ENCODE measurements at places on chromosomes 5 and 9. TPM values are rescaled to one million over a fixed set of nuclear protein-coding genes. Genes with fewer than 3 reads are reported as not detected.

Gene PCDHB9
- total RNA-seq = 4.2 TPM

Gene GHR
- total RNA-seq = 3.6 TPM

Gene CENPK
- total RNA-seq = 34.6 TPM

GRCh38 chr5:153099328-153099727 is 391.1 kb upstream of the GRIA1 start:
- no peaks in the 10 kb centered on the region for H3K4me1 ChIP-seq
- no peaks in the 10 kb centered on the region for H3K27me3 ChIP-seq
- no peak overlapping the region for H3K4me3 ChIP-seq
- no peaks in the 10 kb centered on the region for H3K36me3 ChIP-seq
- H3K27ac ChIP-seq = no peak overlapping the region
- DNase-seq = no peak

GRCh38 chr9:129256959-129257713 is 79.1 kb upstream of the IER5L start:
- no peaks in the 10 kb centered on the region for H3K36me3 ChIP-seq
- peak overlapping the region; percentile 43 for H3K27ac ChIP-seq
- no peaks in the 10 kb centered on the region for H3K4me1 ChIP-seq
- H3K4me3 ChIP-seq = no peak overlapping the region
- DNase-seq = no peak
- H3K27me3 ChIP-seq = no peaks in the 10 kb centered on the region

DNA sequence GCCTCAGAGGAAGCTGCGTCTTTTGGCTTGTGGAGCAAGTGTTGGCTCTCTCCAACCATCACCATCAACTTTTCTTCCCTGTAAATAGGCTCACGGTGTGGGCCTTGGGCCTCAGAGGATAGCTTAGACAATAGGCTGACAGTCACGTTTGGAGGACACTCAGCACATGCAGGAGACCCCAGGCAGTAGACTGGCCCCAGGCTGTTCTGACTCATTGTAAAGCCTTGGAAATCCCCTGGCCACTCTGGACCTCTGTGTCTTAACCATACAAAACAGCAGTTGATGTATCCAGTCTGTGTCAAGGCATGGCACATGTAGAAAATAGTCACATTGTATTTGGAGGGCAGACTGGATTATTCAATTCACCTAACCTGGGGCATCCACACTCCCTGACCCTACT is 18.6 kb downstream of the CD74 start:
- H3K27me3 ChIP-seq = no peaks in the 10 kb centered on the region
- H3K27ac ChIP-seq = no peak overlapping the region
- H3K4me1 ChIP-seq = no peaks in the 10 kb centered on the region
- no peak overlapping the region for H3K4me3 ChIP-seq
- no peak for DNase-seq

DNA sequence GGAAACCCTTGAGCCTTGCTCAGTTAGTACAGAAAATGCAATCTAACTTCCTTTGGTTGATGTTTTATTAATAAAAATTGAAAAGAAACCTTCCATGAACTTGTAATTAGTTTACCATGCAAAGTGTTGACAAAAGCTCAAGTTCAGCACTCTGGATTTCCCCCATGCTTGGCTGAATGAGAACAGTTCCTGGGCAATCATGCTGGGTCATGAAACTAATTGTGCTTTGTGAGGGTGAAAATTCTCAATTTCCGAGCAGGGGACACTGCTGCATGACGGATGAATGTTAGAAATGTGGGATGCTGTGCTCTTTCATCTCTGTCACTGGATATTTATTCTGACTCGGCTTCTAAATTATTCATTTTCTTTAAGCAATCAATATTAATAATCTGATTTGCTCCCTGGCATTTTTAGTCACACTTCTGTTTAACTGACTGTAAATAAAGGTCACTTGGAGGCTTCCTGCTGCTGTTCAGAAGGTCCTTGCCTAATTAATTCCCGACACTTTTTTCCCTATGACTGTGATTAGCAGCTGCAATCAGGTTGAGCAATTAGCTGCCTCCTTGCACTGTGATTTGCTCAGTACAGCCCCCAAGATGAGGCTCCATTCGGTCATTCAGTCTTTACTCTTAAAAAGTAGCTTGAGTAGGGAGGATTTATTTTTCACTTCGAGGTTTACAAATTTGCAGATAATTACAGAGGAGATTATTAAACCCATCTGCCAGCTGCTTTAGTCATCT is 678.1 kb upstream of the ZNF608 start:
- H3K27ac ChIP-seq = no peak overlapping the region
- H3K27me3 ChIP-seq = no peaks in the 10 kb centered on the region
- DNase-seq = no peak
- no peaks in the 10 kb centered on the region for H3K36me3 ChIP-seq
- H3K4me3 ChIP-seq = no peak overlapping the region

GRCh38 chr9:90991953-90992352 is 190.3 kb downstream of the SYK start:
- H3K27me3 ChIP-seq = no peaks in the 10 kb centered on the region
- H3K4me1 ChIP-seq = no peaks in the 10 kb centered on the region
- H3K27ac ChIP-seq = no peak overlapping the region
- no peaks in the 10 kb centered on the region for H3K36me3 ChIP-seq

DNA sequence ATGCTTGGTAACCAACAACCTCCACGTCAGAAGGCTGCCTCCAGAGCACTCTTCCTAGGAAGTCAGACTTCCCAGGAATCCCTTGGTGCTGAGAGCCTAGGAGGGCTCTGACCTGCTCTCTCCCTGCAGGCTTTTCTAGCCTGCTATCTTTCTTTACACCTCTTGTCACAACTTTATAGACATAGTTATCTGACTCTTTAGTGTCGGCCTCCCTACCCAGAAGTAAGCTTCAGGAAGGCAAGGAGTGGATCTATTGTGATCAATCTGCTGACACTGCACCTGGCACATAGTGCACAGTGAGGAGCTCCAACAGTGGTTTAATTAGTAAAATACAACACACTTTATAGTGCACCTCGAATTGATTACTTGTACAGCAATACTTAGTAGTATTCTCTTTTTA is 2.3 kb downstream of the AFAP1L1 start:
- DNase-seq = no peak
- H3K27me3 ChIP-seq = no peaks in the 10 kb centered on the region
- peak overlapping the region; percentile 76 for H3K27ac ChIP-seq
- no peaks in the 10 kb centered on the region for H3K4me1 ChIP-seq
- H3K36me3 ChIP-seq = no peaks in the 10 kb centered on the region
- H3K4me3 ChIP-seq = no peak overlapping the region

DNA sequence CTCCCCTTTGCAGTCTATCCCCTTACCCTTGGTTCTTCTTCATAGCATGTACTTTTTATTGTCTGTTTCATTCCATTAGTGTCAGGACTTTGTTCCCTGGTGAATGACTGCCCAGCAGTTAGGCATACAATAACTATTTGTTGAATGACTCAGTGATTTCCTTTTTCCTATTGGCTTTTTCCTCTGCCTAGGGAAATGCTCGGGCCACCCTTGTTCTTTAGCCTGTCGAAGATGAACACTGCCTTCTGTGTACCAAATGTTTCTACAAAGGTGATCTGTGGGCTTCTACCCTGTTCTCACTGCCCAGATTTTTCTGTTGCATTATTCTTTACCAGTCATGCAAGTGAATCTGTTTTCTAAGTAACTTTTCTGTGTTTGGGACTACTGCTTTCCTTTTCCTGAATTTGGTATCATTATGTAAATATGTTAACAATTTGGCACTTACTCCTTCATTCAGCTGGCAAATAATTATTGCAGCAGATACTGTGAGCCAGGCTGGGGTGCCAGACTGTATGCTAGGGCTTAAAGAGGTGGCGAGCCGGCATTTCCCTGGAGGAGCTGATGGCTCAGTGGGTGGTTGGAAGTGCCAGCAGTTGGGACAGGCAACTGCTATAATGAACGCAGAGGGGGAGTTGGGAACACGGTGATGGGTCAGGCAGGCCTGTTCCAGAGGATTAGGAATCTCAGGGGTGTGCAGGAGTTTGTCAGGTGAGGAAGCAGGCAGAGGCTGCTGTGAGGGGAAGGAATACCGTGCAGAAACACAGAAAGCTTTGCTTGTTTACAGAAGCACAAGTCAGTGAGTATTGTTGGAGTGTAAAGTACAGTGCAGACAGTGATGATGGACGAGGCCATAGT is 30.6 kb downstream of the KDM4C start:
- no peaks in the 10 kb centered on the region for H3K4me1 ChIP-seq
- H3K27me3 ChIP-seq = no peaks in the 10 kb centered on the region
- no peak for DNase-seq
- no peaks in the 10 kb centered on the region for H3K36me3 ChIP-seq
- no peak overlapping the region for H3K27ac ChIP-seq

GRCh38 chr5:137392261-137392660 is 106.9 kb downstream of the SPOCK1 start:
- no peaks in the 10 kb centered on the region for H3K36me3 ChIP-seq
- H3K27me3 ChIP-seq = no peaks in the 10 kb centered on the region
- no peaks in the 10 kb centered on the region for H3K4me1 ChIP-seq
- H3K27ac ChIP-seq = no peak overlapping the region
- H3K4me3 ChIP-seq = no peak overlapping the region
- no peak for DNase-seq

GRCh38 chr5:92017776-92018175 is 634.7 kb upstream of the ARRDC3 start:
- no peaks in the 10 kb centered on the region for H3K4me1 ChIP-seq
- H3K4me3 ChIP-seq = no peak overlapping the region
- no peaks in the 10 kb centered on the region for H3K36me3 ChIP-seq
- H3K27ac ChIP-seq = no peak overlapping the region
- no peak for DNase-seq

All from uterus (tissue), 4 donors.